ENCODE measurements at places on chromosomes 7 and 10.

- DNase-seq, result no peak
Observed at GRCh38 chr7:91266067-91266688, 1.9 kb downstream of the FZD1 start.

- peak; percentile 34 for DNase-seq
Observed at GRCh38 chr10:72009425-72010081, 45.4 kb downstream of the CHST3 start.

DNA sequence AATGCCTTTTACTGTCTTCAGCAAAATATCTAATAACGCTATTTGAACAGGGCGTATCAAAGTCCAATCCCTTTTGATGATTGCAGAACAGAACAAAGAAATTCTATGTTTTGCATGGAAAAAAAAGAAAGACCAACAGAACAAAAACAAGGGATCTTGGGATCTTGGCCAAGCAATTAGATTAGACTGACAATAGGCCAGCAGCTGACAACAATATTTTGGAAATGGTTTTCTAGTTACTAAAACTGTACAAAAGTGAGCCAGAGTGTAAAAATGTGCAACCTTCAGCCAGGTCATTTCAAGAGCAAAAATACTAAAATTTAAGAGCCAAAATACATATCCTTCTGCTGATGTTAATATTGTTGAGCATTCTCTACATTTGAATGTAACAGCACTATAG, 716.5 kb upstream of the KCND2 start:
- DNase-seq, result no peak

GRCh38 chr7:3154881-3155494, 111.3 kb upstream of the CARD11 start:
- DNase-seq, result peak; percentile 52

GRCh38 chr7:30815388-30815854, 44.2 kb downstream of the MINDY4 start:
- no peak for DNase-seq

DNA sequence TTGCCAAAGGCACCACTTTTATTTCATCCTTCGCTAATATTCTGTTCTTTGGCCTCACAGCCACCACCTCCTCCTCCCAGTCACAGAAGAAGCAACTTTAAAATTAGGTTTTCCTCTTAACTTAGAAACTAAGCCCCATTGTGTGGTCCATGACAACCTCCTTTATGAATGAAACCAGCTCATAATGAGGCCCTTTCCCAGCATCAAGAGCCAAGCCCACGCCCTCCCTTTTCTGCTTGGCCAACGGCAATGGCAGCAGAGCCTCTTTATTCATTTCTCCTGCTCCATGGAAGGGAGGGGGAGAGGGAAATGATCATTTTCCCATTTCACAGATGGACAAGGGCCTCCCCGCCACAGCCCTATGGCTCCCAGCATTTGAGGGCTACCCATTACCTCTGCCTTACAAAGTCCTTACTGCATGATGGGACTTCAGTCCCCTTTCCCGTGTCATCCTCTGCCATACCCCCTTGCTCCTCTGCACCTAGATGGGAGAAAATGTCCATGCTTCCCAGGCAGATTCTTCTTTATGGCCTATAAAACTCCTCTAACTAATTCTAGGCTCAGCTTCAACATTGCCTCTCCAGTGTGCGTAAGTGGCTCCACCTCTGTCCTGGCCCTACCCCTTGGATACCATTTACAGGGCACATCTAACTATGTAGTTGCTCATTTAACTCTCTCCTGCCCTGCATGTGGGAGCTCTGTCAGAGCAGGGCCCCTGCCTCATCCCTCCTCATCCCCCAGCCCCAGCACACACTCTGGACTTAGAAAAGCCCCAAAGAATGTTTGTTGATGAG, 475.5 kb downstream of the RPS24 start:
- no peak for DNase-seq

Measured in NCI-H1092 treated with DMSO at 0.1 percent for 48 hours (cell line).